ENCODE measurements at places on chromosomes 12 and 14.

- no peak for DNase-seq
Observed at GRCh38 chr14:81169711-81170103, 51.1 kb downstream of the GTF2A1 start.

DNA sequence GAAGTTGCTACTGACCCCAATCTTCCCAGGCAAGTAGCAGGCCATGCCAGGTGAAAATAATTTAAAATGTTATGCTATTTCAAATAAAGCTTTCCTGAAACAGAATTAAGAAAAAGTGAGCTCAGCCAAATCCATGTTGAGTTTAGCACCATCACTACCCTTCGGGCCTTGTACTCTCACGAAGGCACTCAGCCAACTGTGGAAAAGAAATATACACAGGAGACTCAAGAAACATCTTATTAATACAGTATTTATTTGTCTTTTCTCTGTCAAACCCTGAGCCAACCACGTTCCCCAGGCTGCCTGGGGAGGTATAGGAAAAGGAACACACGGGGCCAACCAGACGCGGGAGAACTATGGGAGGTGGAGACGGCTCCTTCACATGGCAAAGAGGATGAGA, 10.9 kb downstream of the ATP5MC2 start:
- DNase-seq = no peak

- no peak for DNase-seq
Observed at GRCh38 chr14:89563471-89563870, 146.4 kb upstream of the FOXN3 start.

GRCh38 chr12:50107416-50108268, 3.8 kb downstream of the GPD1 start:
- DNase-seq = no peak

Measured in glomerular endothelial cell (primary cell).